Sigmoid colon (tissue), 7 donors: ENCODE measurements at places on chromosomes 11 and 22. TPM values are rescaled to one million over a fixed set of nuclear protein-coding genes. Genes with fewer than 3 reads are reported as not detected.

DNA sequence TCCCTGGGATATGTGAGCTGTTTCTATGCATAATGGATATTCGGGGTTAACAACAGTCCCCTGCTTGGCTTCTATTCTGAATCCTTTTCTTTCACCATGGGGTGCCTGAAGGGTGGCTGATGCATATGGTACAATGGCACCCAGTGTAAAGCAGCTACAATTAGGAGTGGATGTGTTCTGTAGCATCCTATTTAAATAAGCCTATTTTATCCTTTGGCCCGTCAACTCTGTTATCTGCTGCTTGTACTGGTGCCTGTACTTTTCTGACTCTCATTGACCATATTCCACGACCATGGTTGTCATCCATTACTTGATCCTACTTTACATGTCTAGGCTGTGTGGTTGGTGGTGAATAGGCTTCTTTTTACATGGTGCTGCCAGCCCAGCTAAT, 1.3 kb downstream of the TUG1 start:
- H3K4me3 ChIP-seq, result peak overlapping the region; percentile 88
- H3K4me1 ChIP-seq, result peaks cover 27% of the 10 kb centered on the region
- peaks cover 20% of the 10 kb centered on the region for H3K36me3 ChIP-seq
- no peaks in the 10 kb centered on the region for H3K27me3 ChIP-seq
- H3K27ac ChIP-seq, result peak overlapping the region; percentile 98

GRCh38 chr11:38718049-38718448, 2120.0 kb upstream of the RAG2 start:
- H3K4me1 ChIP-seq, result no peaks in the 10 kb centered on the region
- H3K27me3 ChIP-seq, result no peaks in the 10 kb centered on the region
- H3K36me3 ChIP-seq, result no peaks in the 10 kb centered on the region
- H3K27ac ChIP-seq, result no peak overlapping the region
- H3K4me3 ChIP-seq, result no peak overlapping the region

DNA sequence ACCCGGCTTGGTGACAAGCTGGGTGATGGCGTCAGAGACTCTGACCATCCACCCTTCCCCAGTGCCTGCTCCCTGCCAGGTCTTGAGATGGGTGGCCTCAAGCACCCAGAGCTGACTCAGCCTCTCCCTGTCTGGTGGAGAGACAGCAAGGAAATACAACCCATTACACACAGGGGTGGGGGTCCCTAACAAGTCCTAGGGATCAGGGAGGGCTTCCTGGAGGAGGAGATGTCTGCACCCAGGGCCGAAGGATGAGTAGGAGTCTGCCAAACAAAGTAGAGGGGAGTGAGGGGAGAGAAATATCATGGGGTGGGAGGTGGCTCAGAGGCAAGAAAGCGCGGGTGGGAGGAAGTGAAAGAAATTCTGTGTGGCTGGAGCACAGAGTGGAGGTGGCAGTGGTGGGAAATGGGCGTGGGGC, 6.8 kb downstream of the MAFF start:
- DNase-seq, result no peak
- no peak overlapping the region for H3K27ac ChIP-seq
- peaks cover 28% of the 10 kb centered on the region for H3K4me1 ChIP-seq
- H3K27me3 ChIP-seq, result no peaks in the 10 kb centered on the region
- no peak overlapping the region for H3K4me3 ChIP-seq
- H3K36me3 ChIP-seq, result no peaks in the 10 kb centered on the region

DNA sequence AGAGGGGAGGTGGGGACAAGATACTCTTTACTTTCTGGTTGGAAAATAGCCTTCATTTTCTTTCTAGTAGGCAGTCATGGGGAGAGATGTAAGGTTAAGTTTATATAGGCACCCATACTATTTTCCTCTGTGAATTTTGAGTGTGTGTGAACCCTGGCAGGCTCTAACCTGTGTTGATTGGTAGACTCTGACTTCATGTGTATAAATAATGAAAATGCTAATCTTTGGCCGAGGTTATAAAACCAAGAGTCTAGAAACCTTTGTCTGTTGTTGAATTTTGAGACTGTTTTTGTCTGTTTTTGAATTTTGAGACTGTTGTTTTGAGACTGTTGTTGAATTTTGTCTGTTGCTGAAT, 14.0 kb downstream of the TRIM44 start:
- peak overlapping the region; percentile 49 for H3K27ac ChIP-seq
- H3K4me3 ChIP-seq, result no peak overlapping the region
- no peak for DNase-seq
- H3K4me1 ChIP-seq, result peaks cover 16% of the 10 kb centered on the region
- H3K27me3 ChIP-seq, result no peaks in the 10 kb centered on the region

- no peaks in the 10 kb centered on the region for H3K4me1 ChIP-seq
- no peaks in the 10 kb centered on the region for H3K36me3 ChIP-seq
- no peaks in the 10 kb centered on the region for H3K27me3 ChIP-seq
- no peak for DNase-seq
- no peak overlapping the region for H3K4me3 ChIP-seq
- H3K27ac ChIP-seq, result no peak overlapping the region
Observed at GRCh38 chr11:98130117-98130625, 890.6 kb upstream of the CNTN5 start.

DNA sequence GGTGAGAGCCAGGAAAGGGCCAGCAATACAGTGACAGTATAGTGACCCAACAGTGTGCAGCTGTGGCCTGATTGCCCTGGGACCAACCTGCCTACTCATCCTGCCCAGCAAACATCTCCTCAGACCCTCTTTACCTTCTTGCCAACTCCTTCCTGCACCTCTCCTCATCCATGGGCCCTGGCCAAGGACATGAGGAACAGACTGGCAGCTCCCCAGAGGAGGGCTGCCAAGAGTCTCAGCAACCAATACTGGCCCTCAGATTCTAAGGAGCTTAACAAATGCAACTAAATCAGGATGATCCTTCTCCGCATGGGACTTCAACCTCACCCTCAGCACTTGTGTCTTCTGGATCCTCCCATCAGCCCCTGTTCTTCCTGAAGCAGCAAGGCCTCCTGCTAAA, 77.0 kb downstream of the RPL27A start:
- H3K27me3 ChIP-seq, result no peaks in the 10 kb centered on the region
- H3K4me1 ChIP-seq, result peaks cover 90% of the 10 kb centered on the region
- no peaks in the 10 kb centered on the region for H3K36me3 ChIP-seq

DNA sequence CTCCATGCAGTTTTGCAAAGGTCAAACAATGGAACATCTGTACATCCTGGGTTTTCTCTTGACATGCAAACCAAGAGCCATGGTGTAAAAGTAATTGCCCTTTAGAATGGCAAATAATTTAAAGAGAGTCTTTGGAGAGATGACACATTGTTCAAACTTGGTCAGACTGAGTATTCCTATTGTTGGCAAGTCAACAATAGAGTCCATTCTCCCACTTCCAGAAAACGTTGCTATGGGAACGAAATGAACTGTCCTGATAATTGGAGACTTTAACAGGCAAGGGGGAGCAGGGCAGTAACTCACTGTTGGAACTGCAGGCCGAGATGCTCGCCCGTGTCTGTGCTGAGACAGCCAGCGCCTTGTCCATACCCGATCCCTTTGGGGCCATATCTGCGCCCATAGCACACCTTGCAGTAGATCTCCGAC, 13.9 kb downstream of the CSRP3 start:
- no peak for DNase-seq
- H3K4me1 ChIP-seq, result no peaks in the 10 kb centered on the region
- no peaks in the 10 kb centered on the region for H3K27me3 ChIP-seq
- no peaks in the 10 kb centered on the region for H3K36me3 ChIP-seq

- no peaks in the 10 kb centered on the region for H3K4me1 ChIP-seq
- DNase-seq, result no peak
- no peak overlapping the region for H3K4me3 ChIP-seq
- no peak overlapping the region for H3K27ac ChIP-seq
- H3K27me3 ChIP-seq, result no peaks in the 10 kb centered on the region
Observed at GRCh38 chr11:27656806-27657483, 43.3 kb downstream of the BDNF start.

WNT11 gene
- 3.0 TPM for total RNA-seq

CCDC117 gene
- total RNA-seq, result 33.2 TPM

DNA sequence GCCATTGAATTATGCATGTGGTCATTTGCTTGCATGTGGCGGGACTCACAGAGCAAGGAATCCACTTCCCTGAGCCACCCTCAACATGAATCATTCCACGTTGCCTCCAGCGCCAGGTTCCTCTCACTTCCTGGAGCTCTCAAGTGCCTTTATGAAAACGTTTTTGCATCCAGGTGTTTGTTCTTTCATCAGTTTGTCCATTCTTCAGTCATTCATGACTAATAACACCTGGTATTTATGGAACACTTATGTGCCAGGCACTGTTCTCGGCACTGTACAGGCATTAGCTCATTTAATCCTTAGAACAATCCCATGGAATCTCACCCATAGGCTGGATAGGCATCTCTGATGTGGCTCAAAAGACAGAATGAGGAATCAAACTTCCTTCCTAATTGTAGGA, 256.1 kb upstream of the SYN3 start:
- no peaks in the 10 kb centered on the region for H3K27me3 ChIP-seq
- no peak overlapping the region for H3K27ac ChIP-seq
- no peak overlapping the region for H3K4me3 ChIP-seq
- no peak for DNase-seq
- peaks cover 16% of the 10 kb centered on the region for H3K36me3 ChIP-seq
- H3K4me1 ChIP-seq, result no peaks in the 10 kb centered on the region

DNA sequence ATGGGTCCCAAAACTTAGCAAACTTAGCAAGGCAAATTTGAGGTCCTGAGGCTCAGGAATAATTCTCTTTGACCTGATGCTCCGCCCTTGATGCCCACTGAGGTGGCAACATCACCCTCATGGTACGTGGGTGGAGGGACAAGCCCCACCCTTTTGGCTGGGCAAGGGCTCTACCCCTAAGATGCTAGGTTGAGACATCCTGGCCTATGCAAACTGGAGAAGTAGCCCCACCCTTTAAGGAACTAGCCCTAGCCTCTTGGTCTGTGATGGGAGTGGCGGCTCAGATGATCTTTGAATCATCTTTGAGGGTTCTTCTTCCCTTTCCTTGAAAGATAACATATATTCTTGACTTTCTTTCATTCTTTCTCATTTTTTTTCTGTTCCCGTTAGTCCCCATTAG, 32.9 kb downstream of the CABIN1 start:
- H3K4me1 ChIP-seq, result no peaks in the 10 kb centered on the region
- no peaks in the 10 kb centered on the region for H3K27me3 ChIP-seq
- no peak overlapping the region for H3K27ac ChIP-seq

DNA sequence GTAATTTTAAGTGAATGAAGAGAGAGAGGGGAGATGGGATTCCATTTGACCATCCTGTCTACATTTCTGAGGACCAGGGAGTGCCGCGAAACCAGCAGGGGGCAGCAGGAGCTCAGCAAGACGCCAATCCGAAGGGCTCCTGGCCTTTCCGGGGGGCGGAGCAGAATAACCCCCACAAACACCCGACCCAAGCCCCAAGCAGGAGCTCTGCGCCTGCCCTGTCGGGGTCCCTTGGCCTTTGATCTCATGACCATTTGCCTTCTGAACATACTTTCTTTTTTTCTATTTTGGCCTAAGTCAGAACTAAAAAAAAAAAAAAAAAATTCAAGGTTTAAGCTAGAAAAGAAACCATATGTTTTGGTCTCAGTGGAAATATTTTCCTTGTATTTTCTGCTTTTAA, 21.9 kb upstream of the SCN2B start:
- H3K27me3 ChIP-seq, result no peaks in the 10 kb centered on the region
- H3K36me3 ChIP-seq, result no peaks in the 10 kb centered on the region
- H3K4me1 ChIP-seq, result no peaks in the 10 kb centered on the region
- no peak overlapping the region for H3K4me3 ChIP-seq
- peak; percentile 87 for DNase-seq

GRCh38 chr22:28978863-28979796, 82.5 kb downstream of the C22orf31 start:
- H3K27ac ChIP-seq, result no peak overlapping the region
- H3K36me3 ChIP-seq, result no peaks in the 10 kb centered on the region
- no peak overlapping the region for H3K4me3 ChIP-seq
- no peak for DNase-seq
- no peaks in the 10 kb centered on the region for H3K27me3 ChIP-seq

PRODH gene
- total RNA-seq, result 4.8 TPM
